ENCODE measurements at places on chromosomes 12 and 14.

- DNase-seq, result no peak
Measured at GRCh38 chr12:39824505-39825212, 205.1 kb upstream of the ABCD2 start.

DNA sequence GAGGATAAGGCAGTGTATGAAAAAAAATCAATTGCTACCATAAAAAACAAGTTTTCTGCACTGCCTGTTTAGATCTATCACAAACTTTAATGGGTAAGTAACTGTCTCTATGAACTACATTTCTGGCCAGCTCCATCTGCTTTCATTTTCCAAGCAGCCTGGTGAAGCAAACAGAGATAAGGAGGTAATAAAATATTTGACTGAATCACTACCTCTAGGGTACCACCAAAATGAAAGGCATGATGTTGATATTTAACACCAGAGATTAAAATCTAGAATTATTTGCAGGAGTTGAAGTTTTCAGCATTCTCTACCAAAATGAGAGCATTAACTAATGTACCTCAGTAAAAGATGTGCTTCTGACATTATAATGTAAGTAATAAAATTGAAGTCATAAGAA lies 863.5 kb upstream of the MGAT4C start:
- no peak for DNase-seq

- no peak for DNase-seq
Measured at GRCh38 chr12:52231305-52232202, 1.5 kb upstream of the KRT7 start.

DNA sequence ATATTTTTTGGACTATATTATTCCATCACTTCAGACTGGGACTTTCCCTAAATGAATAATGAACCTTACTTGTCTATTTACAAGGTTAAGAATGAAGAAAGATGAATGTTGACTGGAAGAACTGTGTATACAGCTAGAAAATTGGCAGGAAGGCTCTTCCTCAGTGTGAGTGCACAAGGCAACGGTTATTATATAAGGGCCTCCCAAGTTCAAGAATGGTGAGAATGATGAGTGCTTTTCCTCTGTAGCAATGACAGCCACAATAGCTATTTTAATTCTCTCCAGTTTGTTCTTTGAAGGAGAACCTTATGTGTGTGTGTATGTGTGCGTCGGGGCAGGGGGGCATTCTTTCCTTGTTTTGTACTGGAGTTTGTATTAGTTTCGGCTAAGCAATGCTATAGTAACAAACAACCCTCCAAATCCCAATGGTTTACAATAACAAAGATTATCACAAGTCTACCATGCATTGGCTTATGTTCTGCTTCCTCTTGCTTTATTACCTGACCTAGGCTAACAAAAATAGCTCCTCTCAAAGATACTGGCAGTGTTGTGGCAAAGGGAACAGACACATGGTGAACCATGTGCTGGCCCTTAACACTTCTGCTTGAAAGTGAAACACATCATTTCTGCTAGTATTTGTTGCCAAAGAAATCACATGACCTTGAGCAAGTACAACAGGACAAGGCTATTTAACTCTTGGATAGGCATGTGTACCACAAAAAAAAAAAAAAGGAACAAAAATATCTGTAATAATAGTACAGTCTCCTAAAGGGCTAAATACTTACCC lies 139.5 kb downstream of the RMST start:
- no peak for DNase-seq

DNA sequence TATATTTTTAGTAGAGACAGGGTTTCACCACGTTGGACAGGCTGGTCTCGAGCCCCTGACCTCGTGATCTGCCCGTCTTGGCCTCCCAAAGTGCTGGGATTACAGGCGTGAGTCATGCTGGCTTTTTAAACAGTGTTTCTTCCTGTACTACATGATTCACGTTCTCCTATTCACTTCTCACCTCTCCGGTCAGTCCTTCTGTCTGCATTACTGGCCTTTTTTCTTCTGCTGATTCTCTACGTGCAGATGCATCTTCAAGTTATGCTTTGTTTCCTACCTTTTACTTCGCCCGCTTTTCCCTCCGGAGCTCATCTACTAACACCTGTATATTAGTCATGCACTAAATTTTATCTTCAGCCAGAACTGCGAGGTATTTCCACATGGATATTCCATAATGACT lies 296.2 kb upstream of the FLRT2 start:
- DNase-seq, result no peak

DNA sequence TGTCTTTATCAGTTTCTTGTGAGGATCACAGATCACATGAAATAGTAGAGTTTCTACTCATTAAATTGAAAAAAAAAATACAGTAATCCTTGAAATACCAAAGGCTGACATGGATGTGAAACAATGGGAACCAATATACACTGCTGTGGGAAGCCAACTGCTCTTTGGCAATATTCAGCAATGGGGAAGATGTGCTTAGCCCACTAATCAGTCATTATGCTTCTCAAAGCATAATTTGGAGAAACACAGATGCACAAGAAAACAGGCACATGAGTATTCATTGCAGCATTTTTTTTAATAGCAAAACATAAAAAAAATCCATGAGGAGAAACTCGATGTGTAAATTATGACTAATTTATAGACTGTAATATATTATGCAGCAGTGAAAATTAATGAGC lies 40.6 kb downstream of the A2M start:
- no peak for DNase-seq

DNA sequence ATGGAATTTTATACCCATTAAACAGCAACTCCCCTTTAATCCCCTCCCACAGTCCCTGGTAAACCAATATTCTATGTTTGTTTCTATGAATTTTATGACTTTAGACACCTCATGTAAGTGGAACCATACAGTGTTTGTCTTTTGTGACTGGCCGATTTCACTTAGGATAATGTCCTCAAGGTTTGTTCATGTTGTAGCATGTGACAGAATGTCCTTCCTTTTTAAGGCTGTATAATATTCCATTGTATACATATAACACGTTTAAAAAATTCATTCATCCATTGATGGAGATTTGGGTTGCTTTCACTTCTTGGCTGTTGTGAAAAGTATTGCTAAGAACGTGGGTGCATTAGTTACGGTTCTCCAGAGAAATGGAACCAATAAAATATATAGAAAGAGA lies 40.2 kb downstream of the ARF6 start:
- no peak for DNase-seq

GRCh38 chr14:67389275-67389674 lies 22.7 kb downstream of the PLEK2 start:
- no peak for DNase-seq

DNA sequence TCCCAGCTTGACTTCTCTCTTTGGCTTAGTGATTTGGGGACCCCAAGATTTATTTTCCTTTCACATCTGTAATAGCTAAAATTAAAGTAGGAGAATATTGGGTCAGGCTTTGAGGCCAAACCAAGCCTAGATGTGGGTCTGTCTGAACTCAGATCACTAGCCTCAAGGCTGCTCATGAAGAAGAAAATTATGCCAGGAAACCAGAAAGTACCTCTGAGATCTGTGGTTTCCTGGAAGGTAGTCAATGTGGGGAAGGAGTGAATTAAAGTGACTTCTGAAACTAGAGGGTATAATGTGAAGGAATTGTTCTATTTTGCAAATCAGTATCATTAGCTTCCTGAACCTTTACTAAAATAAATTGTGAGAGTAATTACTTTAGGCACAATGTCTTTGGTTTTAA lies 13.4 kb upstream of the CLEC12A start:
- no peak for DNase-seq

DNA sequence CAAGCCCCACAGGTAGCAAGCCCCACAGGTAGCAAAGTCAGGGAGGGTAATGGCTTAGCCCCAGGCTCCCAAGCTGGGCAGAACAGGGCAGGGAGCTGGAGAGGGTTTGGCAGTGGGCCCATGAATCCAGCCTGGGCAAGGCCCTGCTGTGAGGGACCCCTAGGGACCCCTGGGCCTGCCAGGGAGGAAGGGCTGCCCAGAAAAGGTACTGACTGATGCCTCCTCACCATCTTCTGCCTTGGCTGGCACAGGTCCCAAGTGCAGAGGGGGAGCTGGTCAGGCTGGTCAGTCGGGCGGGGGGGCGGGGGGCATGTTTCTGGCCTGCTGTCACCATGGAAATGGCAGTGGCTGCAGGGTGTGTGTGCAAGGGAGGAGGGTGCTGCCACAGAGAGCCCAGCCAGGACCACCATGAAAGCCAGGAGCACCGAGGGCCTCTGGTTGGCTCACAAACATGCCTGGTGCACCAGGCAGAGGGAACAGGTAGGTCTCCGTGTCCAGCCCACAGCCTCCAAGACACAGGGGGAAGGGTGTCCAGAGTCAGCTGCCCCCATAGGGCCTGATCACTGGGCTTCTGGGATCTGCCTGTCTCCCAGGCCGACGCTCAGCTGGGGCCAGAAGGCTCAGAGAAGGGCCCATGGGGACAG lies 1.5 kb upstream of the CRIP2 start:
- no peak for DNase-seq

DNA sequence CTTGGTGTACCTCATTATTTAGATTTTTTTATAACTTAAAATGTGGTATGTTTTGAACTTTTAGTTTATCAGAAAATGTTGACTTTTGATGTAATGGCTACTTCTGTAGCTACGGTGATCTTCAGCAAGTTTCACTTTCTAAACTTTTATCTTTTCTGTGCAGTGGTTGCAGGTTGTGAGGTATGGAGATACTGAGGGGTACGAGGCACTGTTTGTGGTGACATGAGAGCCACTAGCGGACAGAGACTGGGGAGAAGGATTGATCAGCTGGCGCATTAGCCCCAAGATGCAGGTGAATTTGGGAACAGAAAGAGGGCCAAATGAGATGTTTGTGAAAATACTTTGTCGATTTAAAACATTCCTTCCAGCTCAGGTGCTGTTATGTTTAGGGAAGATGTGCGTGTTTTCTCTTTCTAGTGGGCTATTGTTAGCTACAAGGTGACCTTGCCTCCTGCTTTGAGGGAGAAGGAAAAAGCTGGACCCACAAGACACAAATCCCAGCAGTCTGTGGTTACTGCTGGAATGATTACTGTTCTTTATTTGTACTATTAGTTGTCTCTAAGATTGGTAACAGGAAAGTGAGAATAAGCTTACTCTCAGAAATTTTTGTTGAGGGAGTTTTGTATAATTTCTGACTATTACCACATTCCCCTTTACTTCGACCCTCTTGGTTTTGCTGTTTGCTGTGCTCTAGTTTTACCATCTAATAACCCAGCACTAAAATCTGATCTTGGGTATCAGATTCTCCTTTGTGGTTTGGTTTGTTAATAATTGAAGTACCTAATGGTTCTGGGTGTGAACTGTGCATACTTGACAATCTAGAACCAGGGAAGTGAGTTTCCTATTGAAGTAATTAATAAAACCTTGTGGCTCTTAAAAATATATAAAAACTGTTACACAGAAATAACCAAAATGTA lies 61.7 kb downstream of the FBXO34 start:
- no peak for DNase-seq

DNA sequence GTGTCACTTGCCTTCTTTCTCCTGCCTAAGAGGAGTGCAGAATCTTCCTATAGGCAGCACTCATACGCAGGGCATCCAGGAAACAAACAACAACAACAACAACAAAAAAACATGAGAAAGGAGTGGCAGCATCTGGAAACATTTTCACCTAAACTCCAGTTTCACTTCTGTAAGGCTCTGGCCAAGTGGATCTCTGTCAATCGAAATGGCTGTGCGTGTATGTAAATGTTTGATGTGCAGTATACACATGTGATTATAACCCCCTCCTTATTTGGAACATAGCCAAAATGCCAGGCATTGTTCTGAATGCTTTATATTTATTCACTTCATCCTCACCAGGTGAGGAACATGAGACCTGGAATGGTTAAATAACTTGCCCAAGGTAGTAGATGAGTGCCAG lies 76.8 kb downstream of the COX16 start:
- no peak for DNase-seq

DNA sequence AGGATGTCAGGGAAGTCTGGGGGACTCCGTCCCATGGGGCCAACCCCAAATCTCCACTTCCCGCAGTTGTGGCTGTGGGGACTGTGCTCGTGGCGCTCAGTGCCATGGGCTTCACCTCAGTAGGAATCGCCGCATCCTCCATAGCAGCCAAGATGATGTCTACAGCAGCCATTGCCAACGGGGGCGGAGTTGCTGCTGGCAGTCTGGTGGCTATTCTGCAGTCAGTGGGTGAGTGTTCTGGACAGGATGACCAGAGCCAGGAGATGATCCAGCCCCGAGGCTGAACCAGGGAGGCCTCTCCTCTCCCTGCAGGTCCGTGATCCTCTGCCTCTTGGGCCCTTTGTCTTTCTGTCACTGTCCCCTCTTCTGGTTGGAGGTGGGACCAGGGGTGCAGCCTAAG lies 8.8 kb upstream of the IFI27 start:
- no peak for DNase-seq

DNA sequence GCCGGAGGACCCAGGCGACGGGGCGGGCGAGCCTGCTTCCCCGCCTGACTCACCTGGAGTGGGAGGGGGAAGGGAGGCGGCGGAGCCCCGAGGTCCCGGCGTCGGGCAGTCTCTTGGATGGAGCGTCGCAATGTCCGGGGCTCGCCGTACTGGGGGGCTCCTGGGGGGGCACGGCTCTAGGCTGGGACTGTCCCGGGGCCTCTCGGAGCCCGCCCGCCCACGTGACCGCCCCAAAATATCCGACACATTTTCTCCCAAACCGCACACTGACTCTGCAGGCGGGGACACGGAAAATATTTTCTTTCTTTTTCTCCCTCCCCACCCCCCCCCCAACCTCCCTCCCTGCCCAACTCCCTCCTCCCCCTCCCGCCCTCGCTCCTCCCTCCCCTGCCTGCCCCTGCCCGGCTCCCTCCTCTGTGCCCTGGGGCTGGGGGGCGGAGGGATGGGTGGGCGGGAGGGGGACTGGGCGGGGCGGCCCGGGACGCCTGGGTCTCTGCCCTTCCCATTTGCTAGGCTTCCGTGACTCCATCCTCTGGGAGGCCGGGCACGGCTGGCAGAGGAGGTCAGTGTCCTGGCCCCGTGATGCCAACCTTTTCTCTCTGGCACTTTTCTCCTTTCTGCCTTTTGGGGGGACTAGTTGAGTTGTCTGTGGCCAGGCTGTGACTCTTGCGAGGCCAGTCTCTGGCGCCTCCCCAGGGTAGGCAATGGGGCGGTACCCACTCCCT lies at the start of gene RARG:
TSS of gene RARG (minus strand) at position 289 of the 725 bp plus-strand sequence. CDS start 4,664 bp downstream, outside the sequence.
- peak; percentile 63 for DNase-seq

- DNase-seq, result no peak
Measured at GRCh38 chr14:81776531-81776930, 242.9 kb upstream of the SEL1L start.

GRCh38 chr14:100586403-100587085 lies 673 bp downstream of the BEGAIN start:
- DNase-seq, result no peak

- no peak for DNase-seq
Measured at GRCh38 chr12:107503887-107504885, 181.4 kb upstream of the PWP1 start.

DNA sequence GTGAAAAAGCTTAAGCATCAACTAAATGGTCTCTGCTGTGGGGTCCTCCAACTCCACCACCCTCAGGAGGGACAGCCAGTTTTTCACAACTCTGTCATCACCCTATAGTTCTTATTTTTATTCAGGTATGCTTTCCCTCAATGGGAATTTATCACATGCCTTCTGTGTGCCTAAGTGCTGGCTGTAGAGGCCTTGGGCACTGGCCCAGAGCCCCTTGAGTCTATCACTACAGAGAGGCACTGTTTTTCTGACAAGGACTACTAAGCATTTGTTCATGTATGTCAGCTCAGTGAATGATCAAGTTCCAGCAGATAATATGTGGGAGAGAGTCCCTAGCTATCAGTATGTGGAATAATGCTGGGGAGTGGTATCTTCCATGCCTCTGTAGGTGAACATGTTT lies 463.9 kb downstream of the NPAS3 start:
- DNase-seq, result no peak

- no peak for DNase-seq
Measured at GRCh38 chr12:31002999-31003398, 70.7 kb upstream of the DDX11 start.
